ENCODE measurements at places on chromosomes 4 and X.
A peak's percentile ranks its signal among the peaks of the same experiment; 100 is the strongest.

DNA sequence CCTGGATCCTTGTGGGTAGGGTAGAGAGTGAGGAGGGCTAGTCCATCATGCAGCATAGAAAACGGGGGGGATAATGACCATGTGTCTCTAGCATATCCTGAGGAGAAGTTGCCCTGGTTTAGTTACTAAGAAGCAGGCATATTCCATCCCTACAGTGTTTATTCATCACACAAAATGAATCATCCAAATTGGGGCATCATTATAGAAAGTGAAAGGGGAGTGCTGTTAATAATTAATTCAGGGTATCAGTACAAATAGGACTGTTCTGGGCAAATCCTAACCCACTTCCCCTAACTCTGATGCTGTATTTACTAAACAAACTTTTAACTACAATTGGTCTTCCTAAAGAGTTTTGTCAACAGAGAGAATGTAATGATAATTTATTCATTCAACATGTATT lies 281.1 kb upstream of the ARX start:
- no peak for DNase-seq

DNA sequence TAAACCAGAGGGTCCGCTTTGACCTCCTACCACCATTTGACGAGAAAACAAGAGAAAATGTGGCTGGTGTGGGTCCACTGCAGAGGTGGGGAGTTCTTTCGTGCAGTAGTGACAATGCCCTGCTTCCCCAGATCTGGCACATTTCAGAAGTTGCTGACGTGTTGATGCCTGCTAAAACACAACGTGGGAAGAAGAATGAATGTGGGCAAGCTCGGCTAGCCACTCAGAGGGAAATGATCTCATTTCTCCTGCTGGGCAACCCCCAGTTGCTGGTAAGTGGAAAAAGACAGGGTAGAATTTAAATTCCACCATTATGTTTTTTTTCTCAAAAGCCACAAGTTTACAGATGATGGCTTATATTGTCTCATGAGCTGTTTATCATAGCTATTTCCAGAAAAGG lies 77.9 kb downstream of the LUZP4 start:
- peak; percentile 21 for DNase-seq

GRCh38 chr4:103451341-103451740 lies 253.2 kb upstream of the CENPE start:
- no peak for DNase-seq

DNA sequence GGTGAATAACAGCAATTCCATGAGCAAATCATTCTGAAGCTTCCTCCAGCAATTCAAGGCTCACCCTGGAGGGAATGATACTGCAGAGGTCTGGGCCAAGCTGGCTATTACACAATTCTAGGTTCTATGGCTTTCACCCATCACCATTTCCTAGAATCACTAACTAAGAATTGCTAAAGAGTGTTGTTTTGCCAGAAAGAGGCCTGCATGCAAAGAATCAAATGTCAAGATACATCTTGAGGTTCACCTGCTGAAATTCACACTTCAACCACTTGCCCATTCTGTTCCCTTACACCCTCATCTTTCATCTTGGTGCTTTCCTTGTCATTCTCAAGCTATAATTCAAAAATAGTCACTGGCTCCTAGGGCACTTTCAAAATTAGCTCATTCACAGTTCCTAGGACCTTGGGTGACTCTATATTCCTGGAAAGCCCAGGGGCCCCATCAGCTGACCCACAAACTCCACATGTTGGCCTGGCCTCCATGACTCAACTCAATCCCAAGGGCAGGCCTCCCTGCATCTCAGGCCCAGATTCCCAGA lies 7.0 kb downstream of the APBB2 start:
- DNase-seq = peak; percentile 56

DNA sequence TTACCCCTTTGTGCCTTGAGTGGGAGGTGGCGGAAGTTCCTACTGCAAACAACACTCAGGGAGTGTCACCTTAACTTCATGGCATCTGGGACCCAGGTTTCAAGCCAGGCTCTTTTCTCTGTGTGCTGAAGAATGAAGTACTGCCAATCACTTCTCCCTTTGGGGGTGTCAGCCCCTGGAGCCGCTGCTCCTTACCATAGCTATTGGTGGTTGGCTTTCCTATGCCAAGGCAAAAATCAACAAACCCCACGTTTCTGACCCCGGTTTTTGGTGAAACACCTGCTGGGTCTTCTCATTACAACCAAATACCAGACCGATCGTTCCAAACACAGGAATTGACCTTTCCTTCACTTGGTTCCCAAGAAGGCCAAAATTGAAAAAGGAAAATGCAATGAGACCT lies 19.7 kb upstream of the SLC2A9 start:
- DNase-seq = no peak

DNA sequence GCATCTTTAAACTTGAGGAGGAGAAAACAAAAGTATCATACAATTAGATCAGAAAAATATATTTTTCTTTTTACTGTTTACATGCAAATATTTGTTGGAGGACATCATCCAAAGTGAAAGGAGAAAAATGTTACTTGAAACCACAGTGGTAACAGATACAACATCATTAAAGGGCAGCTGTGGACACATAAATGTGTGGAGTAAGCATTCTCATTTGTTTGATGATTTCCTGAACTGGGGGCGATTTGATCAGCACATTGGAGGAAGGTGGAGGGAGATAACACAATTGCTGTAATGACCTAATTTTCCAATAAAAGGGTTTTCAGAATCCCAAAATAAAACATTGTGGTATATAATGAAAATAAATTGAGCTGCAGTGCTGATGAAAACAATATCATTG lies 314.5 kb upstream of the HS3ST1 start:
- DNase-seq = no peak

- DNase-seq = no peak
These were observed 98.6 kb upstream of the PLS3 start for GRCh38 chrX:115462406-115462805.

DNA sequence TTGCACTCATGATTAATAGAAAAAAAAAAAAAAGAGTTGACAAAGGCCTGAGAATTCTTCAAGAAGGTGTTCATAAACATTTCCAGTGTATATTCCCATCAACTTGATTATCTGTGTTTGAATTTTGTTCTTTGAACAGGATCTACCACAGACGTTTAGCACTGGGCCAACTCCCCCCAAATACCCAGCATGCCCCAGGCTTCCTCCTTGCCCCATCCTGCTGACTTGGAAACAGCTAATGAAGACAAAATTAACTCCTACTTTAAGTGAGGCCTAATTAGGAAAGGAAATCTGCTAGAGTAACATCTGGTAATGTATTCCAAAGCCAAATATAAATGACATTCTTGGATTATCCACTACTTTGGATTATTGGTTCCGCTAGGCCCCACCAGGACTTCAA lies 52.5 kb downstream of the PPARGC1A start:
- DNase-seq = no peak

DNA sequence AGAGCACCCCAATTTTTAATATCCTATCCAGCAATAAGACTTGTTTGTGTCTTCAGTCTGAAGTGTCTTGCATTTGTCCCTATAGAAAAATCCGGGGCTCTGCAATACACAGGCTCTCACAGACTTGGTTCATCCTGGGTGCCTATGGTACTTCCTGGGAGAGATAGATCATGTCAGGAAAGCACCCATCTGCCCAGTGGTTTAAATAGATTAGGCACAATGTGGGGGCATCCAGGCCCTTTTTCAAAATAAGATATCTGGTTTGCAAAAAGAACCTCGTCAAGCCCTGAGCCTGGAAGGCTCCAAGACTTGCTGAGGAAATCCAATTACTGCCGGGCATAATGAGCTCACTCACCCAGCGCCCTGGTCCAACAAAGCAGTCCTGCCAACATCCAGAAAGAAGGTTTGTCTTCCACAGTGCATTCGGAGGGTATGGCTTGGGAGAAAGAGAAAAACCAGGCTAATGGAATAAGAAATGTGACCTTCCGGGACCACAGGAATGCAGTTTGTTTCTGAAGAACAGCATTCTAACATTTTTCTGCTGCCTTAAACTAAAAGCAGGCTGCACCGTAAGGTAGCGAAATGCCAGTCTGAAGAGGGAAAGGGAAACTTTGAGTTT lies 11.6 kb downstream of the JAKMIP1 start:
- DNase-seq = no peak

DNA sequence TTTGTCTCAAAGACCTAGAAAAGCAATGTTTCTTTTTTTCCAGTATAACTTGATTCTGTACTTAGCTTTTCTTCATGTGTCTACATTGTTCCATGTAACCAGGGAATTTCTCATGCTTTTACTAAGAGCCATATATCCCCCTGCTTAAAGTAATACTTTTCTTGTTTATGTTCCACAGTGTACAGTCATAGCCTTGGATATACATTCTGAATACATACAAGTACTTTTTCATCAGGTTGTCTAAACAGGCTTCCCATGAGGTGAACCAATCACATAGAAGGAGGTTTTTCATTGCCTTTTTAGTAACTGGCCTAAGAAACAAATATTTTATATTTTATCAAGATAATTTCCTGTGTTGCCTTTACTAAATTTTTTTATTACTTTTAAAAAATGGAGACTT lies 52.8 kb downstream of the SLC2A9 start:
- DNase-seq = no peak

DNA sequence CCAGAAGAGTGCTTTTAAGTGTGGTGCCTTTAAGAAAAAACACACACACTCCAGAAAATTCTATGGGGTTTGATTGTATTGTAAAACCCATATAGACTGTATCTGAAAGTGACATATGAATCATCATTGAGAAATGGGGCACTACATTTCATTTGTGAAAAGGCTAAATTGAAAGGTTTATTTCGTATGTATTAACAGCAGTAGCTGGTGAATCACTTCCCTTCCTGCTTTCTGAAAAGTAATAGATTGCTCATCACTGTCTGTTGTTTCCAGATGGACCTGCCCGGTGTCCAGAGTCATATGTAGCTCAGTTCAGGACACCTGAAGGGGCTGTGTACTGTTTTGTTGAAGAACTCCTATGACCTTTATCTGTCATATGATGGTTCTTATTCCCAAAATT lies 28.1 kb upstream of the HPRT1 start:
- DNase-seq = peak; percentile 69

DNA sequence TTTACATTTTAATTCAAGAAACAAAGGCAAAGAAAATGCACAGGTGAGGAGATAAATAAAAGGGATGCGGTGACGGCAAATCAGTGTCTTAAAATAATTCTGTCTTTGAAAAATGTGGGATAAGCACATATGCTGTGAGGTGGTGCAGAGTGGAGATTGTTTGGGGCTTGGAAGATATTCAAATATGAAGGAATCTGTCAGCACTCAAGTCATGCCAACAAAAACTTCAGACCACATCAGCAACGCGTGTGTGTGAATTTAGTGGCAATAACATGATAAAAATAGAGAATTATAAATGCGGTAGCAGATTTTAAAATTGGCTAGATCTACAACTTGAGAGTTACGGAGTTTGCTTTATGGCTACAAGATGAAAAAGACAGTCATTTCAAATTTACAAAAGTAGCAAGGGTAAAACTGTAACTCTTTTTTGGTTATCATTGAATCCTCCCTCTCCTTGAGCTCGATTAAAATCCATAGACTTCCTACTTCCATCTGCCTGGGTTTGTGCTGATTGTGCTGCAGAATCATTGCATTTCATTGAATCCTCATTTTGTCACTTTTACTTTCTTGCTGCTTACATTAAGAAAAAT lies 71.5 kb upstream of the VCX2 start:
- DNase-seq = no peak

DNA sequence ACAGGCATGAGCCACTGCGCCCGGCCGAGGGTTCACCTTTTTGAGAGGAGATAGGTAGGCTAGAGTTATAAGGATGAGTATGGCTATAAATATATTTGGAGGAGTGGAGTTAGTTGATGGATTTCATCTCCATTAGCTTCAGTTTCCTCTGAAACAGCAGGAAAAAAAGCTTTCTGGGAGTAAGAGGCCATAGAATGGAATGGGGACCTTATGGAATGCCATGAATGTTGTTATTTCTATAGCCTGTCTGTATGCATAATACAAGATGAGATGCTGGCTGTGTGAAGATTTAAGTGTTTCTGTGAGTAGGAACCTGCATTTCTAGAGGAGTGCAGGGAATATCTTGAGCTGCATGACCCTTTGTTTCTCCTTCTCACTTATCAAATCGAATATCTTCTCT lies 114.9 kb upstream of the ARX start:
- no peak for DNase-seq

DNA sequence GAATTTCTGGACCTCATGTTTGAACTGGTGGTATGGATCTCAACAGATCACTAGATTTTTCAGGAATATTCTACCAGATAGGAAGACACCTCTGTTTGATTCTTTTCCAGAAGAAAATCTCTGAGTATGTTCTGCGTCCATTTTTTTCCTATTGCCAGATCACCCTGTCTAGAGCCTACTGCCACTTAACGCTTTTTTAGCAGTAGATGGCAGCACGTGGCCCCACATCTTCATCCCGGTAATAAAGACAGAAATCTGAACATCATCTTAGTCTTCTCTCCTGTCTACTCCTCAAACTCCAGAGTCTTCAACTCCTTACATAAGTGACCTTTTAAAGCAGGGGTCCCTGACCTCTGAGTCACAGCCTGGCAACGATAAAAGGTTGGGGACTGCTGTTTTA lies 184.7 kb downstream of the TMA16 start:
- peak; percentile 53 for DNase-seq

DNA sequence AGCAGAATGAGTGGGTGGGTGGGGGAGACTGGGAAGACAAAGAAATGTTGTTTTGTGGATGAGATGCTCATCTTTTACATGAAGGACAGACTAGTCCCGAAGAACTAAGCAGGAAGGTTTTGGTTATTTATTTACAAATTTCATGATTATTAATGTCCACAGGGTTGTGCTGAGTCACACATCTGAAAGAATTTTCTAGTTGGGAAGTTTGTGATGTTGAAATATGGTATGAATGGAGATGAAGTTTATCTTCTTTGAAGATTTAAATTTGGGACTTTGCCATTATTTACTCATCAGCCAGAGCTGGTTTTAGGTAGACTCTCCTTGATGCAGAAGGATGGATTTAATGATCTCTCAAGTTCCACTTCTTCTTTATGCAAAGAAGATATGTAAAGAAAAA lies 75.5 kb downstream of the MOSPD2 start:
- DNase-seq = peak; percentile 13

DNA sequence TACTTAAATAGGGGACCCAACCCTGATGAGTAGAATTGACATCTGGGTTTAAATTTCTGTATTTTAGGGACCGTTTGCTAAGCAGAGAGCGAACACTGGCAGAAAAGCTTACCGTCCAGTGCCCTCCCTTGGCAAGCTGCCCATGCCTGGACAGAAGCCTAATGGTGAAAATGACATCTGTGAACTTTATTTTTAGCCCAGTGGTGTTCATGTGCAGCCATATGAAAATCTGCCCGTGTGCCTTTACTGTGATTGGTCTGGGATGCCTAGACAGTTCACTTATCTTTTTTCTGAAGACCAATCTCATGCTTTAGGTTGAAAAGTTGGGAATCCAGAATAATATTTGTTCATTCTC lies 1.1 kb downstream of the STBD1 start:
- no peak for DNase-seq

DNA sequence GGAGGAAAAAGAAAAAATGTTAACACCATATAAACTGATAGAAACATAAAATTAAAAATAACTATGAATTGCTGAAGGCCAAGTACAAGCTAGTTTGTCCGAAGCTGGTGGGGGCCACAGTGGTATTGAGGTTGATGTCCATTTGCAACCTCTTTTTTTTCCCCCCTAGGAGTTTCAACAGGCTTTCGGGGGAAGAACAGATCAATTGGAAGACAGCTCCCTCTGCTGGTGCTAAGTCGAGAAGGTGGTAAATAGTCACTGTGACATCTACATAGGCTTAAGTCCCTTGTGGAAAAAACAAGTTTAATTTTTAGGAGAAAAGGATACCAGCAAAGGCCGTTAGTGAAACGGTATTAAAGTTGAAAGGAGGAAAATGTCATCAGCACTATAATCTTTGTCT lies 115.7 kb upstream of the ZXDA start:
- DNase-seq = peak; percentile 4

- peak; percentile 54 for DNase-seq
These were observed 31.0 kb downstream of the ALPK1 start for GRCh38 chr4:112327965-112328733.

- DNase-seq = no peak
These were observed 37.3 kb downstream of the CASP6 start for GRCh38 chr4:109665783-109666485.
